Brain microvascular endothelial cell (primary cell): ENCODE measurements at places on chromosomes 4 and X.

GRCh38 chr4:13298655-13299054 lies 185.5 kb downstream of the RAB28 start:
- DNase-seq = no peak

DNA sequence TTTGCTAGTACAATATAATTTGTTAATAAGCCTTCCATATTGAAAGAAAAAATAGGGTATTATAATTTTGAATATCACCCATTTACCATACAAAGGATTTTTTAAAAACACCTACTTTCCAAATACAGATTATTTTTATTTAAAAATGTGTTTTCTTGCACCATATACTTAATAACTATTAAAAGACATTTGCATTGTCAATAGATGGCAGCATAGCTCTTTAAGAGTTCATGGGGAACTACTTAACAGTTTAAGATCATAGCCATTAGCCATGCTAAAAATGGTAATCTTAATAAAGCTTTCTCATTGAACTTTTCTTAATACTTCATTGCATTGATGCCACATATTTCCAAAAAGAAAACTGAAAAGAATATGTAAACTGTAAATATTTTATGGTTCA lies 1995.9 kb downstream of the C4orf33 start:
- DNase-seq = no peak

DNA sequence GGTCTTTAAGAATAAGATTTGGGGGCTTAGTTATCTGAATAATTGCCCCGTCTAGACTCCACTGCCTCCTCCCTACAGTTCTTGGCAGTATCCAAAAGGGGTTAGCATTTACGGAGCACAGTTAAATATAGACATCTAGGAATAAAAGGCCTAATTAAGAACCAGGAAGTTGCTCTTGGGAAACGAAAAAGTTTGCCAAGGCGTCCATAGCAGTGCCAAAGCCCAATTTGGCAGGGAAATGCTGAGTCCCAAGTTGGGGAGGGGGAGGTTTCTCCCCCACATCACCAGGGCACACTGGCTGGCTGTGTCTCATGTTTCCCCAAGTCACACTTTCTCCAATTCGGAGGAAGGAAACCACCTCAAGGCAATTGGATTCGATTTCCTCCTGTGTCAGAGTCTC lies 338.7 kb downstream of the FBXW7 start:
- DNase-seq = no peak

GRCh38 chr4:86615501-86615900 lies 21.4 kb downstream of the PTPN13 start:
- no peak for DNase-seq

DNA sequence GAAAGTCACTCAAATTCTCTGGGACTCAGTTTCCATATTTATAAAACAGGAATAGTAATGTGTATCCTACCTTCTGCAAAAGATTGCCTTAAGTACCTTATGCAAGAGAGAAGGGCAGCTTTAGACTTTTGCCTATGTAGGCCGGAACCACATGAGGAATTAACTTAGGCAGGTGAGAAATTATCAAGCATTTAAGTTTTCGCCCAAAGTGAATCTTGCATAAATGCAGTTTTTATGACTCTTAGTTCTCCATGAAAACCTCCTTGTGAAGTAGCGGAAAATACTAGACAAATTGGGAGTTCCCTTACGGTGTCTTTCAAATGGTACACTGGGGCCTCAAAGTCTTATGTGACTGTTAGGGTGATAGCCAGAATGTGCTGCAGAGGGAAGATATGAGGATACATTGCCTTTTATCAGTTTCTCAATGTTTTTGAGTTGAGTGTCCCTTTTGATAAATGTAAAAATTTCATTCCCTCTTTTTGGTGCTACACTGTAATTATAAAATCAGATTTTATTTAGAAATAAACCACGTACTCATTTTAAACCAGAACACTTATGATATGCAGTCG lies 2.6 kb downstream of the SH2D1A start:
- DNase-seq = no peak

DNA sequence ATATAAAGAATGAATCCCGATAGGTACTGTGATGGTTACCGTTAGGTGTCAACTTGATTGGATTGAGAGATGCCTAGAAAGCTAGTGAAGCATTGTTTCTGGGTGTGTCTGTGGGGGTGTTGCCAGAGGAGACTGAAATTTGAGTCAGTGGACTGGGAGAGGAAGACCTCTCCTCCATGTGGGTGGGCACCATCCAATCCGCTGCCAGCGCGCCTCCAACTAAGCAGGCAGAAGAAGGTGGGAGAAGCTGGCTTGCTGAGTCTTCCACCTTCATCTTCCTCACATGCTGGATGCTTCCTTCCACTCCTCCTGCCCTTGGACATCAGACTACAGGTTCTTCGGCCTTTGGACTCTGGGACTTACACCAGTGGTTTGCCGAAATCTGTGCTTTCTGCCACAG lies 40.1 kb downstream of the WFS1 start:
- DNase-seq = no peak

DNA sequence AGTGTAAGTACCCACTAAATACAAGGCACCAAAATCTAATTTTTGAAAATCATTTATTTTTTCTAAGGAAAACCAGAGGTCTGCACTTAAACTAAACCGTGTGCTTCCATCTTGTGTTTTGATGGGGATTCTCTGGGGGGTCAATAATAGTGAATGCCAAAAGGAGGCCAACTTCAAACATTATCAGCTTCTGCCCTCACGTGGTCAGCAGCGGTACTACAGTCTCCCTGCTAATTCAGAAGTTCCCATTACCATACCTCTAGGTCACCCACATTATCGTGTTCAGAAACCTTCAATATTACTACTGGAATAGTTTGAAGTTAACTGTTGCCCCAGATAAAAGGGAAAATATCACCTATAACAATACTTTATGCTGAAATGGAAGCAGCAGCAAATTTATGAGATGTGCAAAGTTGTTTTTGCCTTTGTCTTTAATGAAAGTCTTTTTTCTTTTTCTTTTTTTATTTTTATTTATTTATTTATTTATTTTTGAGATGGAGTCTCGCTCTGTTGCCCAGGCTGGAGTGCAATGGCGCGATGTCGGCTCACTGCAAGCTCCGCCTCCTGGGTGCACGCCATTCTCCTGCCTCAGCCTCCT lies 17.3 kb downstream of the CTPS2 start:
- peak; percentile 70 for DNase-seq

DNA sequence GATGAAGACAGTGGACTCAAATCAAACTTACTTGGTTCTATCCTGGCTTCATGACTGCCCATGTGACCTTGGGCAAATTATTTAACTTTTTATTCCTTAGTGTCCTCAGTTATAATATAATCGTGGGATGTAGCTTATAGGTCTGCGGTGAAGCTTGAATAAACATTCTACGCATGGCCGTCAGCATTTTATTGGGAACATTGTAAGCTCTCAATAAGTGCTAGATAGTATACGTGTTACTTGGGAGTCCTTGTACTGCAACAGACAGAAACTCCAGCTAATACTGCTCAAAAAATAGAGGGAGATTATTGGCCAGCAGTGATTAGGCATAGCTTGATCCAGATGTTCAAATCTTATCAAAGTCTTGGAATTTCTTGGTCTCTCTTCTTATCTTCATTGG lies 104.8 kb downstream of the SYTL5 start:
- DNase-seq = no peak

DNA sequence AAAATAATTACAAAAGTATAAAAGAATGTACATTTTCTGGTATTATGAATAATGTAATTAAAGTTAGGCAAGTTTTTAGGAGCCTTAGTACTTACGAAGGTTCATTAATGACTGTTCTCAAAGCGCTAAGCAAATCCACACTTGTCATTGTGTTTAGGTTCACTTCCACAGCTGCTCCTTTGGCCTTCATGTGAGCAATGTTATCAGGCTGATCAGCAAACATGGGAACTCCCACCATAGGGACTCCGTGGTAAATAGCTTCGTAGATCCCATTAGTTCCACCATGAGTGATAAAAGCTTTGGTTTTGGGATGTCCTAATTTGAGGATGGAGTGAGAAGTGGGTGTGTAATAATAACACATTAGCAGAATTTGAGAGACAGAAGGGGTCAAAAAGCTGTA lies 45.1 kb downstream of the UGT2A2 start:
- no peak for DNase-seq
